ENCODE measurements at places on chromosomes 6 and 20. TPM values are rescaled to one million over a fixed set of nuclear protein-coding genes. Genes with fewer than 3 reads are reported as not detected.
A peak's percentile ranks its signal among the peaks of the same experiment; 100 is the strongest.

Gene CST5
- not detected for total RNA-seq

Gene ADGRF5
- 4.2 TPM for total RNA-seq

Gene HIVEP1
- 24.9 TPM for total RNA-seq

Gene STMND1
- total RNA-seq = 0.05 TPM

Gene HAO1
- 0.05 TPM for total RNA-seq

Gene KCNK16
- total RNA-seq = not detected

Gene GMNN
- 66.5 TPM for total RNA-seq

Gene TMEM200A
- 7.4 TPM for total RNA-seq

Gene LGSN
- 0.14 TPM for total RNA-seq

GRCh38 chr20:36264426-36265246 lies 28.4 kb downstream of the AAR2 start:
- no peak for DNase-seq

GRCh38 chr6:117137711-117138110 lies 127.6 kb upstream of the VGLL2 start:
- no peak for DNase-seq

- no peak for DNase-seq
Measured at GRCh38 chr6:81895511-81896185, 143.2 kb upstream of the TENT5A start.

DNA sequence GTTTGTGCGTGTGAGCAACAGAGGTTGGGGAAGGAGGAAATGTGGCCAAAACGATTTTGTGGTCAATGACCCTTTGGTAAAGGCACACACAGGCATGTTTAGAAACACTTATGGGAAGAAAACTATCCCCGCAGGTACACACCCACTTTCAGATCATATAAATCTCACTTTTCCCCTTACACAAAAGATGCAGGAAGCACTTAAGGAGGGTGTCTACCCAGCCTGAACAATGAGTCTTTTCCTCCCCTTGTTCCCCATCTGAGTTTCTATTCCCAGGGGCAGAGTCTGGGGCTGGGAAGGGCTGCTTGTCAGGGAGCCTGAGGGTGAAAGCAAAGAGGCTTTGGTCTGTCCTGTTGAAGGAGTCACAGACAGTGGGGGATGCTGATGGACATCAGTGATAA lies 193.2 kb upstream of the SALL4 start:
- no peak for DNase-seq

DNA sequence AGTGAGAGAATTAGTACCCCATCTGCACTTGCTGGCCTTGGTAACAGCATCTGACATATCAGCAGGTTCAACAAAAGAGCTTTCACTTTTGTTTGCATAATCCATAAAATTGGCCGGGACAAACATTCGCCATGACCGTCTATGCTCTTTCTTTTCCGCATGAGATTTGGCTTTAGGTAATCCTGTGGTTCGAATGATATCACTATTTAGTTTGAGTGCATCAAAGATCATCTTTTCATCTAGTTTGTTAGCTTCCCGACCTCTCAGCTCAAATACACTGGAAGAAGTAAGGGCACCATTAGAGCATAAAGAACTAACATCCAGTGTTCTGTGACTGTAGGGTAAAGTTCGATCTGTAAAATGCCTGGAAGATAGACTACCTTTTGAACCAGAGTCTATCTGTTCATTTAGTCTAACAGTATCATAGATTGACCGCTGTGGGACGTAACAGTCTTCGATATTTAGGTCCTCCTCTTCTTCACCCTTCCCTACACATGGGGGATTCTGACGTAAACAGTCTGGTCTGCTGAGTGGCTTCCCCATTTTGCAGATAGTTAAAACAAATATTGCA lies 101.6 kb downstream of the DST start:
- DNase-seq = no peak

DNA sequence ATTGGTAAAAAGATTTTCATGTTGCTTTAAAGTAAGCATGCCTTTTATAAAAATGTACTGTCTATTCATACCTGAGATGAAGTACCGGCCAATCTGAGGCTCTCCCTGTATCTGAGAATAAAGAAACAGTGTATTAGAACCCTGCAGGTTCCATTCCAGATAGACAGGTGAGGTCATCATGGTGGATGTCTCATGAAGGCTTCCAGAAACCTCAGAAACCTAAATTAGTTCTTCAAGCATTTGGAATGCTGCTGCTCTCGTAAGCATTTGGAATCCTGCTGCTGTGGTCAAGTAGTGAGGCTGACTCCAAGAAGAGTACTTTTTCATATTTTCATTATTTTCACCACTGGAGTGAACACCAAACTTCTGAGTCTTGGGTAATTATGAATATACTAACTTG lies 642.3 kb downstream of the MAFB start:
- no peak for DNase-seq

- no peak for DNase-seq
Measured at GRCh38 chr6:8434727-8435092, 635 bp downstream of the SLC35B3 start.

GRCh38 chr20:56111961-56112730 lies 106.8 kb upstream of the CBLN4 start:
- no peak for DNase-seq

- DNase-seq = no peak
Measured at GRCh38 chr6:142796571-142796970, 148.4 kb downstream of the HIVEP2 start.

- peak; percentile 42 for DNase-seq
Measured at GRCh38 chr6:154928325-154928922, 66.7 kb upstream of the TIAM2 start.

DNA sequence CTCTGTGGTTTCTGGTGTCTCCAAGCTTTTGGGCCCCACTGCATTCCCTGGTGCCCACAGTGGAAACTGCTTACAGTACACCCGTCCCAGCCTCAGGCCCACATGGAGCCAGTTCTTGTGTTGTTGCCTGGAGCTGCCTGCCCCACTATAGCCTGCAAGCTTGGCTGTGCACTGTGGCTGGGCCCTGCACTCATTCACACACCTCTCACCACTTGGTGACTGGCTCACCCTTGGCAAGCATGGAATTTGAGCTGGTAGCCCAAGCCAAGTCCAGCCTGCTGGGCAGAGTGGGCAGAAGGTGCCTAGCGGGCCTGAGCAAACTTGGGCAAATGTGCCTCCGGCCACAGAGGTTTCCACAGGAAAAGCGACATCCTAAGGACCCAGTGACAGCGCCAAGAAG lies 472.3 kb downstream of the MMUT start:
- no peak for DNase-seq

DNA sequence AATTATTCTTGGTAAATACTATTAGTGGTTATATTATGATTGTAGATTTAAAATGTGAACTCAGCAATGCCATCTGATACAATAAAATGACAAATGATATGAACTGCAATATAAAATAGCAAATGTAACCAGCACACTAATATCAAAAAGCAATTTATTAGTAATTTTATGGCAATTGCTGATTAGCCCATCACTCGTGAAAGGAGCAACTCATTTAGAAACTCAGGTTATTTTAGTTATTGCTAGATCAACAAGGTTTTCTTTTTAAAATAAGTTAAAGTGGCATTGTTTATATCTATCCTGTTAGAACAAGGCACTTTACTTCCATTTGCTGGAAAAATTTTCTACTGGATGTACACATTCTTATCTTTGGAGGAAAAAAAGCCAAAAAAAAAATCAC lies 18.4 kb upstream of the MCUR1 start:
- DNase-seq = no peak

GRCh38 chr6:147248859-147249258 lies 44.6 kb downstream of the STXBP5 start:
- no peak for DNase-seq

DNA sequence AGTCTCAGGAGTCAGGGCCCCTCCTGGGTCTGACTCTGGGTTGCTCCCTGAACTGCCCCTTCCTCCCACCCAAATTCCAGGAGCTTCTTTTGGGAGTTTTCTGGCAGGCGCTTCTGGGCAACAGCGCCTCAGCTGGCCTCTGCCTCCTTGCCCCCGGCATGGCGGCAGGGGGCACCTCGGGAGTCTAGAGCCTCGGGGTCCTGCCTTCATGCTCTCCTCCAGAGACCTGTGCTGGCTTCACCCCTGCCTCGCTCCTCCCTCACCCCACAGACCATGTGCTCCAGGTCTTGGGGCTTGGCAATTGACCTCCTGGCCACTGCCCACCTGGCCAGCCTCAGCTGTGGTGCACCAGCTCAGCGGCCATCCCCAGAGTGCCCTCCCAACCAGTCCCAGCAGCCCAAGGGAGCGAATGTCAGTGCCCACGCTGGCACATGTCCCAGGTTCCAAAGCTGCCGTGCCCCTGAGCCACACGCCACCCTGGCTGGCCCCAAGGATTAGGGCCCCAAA lies 43.4 kb downstream of the SRC start:
- DNase-seq = no peak

GRCh38 chr20:10332656-10333415 lies 101.2 kb downstream of the MKKS start:
- no peak for DNase-seq

DNA sequence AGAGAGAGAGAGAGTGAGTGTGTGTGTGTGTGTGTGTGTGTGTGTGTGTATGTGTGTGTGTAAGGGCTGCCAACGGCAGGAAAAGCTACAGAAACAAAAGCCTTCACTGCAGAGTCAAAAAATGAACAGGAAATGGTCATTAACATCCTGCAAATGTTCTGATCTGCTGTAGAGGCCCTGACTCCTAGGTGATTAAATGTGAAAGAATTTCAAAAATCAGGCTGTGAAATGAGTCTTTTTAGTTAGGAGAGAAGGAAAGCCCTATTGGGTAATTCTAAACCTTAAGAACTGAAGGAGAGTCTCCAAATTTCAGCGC lies 166.5 kb upstream of the MYLIP start:
- no peak for DNase-seq

DNA sequence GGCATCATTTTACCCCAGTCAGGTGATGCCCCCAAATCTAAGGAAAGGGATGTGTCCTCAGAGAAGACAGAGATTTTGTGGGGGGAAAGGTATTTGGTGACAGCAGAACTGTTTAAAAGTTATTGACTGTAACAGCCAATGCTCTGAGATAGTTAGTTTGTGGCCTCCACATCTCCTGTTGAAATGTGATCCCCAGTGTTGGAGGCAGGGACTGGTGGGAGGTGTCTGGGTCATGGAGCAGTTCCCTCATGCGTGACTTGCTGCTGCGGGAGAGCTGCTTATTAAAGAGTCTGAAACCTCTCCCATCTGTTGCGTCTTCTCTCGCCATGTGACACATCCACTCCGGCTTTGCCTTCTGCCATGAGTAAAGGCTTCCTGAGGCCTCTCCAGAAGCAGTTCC lies 282.8 kb upstream of the FOXQ1 start:
- DNase-seq = no peak

- DNase-seq = no peak
Measured at GRCh38 chr20:51206032-51206662, 183.2 kb upstream of the KCNG1 start.

GRCh38 chr20:50256577-50256976 lies 65.9 kb downstream of the CEBPB start:
- DNase-seq = no peak

- DNase-seq = no peak
Measured at GRCh38 chr20:64047968-64048401, 1.5 kb downstream of the SOX18 start.

DNA sequence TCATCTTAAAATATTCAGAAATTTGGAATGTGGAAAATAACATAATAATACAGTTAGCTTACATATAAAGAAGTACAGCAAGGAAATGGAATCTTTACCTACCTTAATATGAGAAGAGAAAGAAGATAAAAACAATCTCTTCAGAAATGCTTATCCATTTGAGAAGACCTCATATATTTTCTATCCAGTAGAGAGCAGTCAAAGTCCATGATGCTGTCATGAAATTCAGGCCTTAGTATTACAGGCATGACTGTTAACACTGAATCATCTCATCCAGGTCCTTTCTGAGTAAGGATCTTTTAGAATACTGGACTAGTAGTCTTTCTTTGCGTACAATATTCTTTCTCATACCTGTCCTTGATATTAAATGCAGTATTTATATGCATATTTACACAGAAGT lies 713.4 kb downstream of the CD109 start:
- DNase-seq = no peak

- no peak for DNase-seq
Measured at GRCh38 chr6:79617518-79617941, 13.6 kb upstream of the SH3BGRL2 start.

DNA sequence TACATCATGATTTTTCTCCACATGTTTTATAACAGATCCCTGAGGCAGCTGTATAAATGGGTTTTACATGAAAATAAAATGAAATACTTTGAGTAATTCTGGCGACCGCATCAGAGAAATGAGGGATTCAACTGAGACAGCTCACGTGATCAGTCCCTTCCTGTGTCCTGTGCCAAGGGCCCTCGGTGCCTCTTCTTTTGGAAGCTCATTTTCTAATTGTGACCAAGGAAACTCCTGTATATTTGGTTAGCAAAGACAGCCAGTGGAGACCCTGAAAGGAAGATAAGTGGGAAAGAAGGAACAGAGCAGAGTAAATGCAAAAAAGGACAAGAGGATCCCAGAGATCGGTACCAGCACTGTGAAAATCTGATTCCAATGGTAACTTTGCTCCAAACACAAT lies 129.9 kb downstream of the FYN start:
- DNase-seq = no peak

DNA sequence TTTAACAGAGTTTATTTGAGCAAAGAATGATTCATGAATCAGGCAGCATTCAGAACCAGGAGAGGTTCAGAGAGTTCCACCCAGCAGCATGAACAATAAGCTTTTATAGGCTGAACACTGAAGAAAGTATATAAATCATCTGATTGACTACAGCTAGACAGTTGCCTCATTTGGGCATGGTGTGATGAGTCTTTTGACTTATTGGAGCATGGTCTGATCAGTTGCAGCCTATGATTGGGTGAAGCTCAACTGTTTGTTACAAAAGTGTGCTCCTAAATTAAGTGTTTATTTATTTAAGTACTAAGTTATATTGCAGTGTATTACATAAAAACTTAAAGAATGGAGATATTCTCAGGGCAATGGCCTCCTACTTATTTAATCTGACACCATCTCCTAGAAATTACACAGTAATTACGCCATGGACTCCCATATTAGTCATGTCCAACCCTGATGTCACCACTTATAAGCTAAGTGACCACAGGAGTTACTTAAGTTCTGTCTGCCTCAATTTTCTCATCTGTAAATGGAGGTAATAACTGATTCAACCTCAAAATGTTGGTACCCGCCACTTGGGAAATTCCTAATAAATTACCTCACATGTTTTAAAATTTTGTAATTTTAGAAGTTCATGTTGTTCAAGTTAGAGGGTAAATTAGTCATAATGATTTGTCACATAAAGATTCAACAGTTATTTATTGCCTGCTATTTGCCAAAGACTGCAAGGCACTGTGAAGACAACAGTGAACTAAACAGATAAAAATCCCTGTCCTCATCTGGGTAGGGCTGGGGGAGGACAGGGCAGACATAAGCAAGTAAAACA lies 15.2 kb upstream of the ROS1 start:
- no peak for DNase-seq

GRCh38 chr6:139373928-139374356 lies 506 bp downstream of the CITED2 start:
- DNase-seq = no peak

DNA sequence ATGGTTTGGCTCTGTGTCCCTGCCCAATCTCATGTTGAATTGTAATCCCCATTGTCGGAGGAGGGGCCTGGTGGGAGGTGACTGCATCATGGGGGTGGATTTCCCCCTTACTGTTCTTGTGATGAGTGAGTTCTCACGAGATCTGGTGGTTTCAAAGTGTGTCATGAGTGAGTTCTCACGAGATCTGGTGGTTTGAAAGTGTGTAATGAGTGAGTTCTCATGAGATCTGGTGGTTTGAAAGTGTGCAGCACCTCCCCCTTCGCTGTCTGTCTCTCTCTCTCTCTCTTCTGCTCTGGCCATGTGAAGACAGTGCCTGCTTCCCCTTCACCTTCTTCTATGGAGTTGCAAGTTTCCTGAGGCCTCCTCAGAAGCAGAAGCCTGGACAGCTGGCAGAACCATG lies 87.6 kb downstream of the MYLK4 start:
- no peak for DNase-seq

- DNase-seq = peak; percentile 18
Measured at GRCh38 chr20:58268936-58269619, 40.4 kb upstream of the RAB22A start.
